Hepatic stellate cell (primary cell): ENCODE measurements at places on chromosomes 16 and 17.
A peak's percentile ranks its signal among the peaks of the same experiment; 100 is the strongest.

- DNase-seq: peak; percentile 32
These were observed 209.6 kb upstream of the CACNG5 start for GRCh38 chr17:66625311-66625767.

DNA sequence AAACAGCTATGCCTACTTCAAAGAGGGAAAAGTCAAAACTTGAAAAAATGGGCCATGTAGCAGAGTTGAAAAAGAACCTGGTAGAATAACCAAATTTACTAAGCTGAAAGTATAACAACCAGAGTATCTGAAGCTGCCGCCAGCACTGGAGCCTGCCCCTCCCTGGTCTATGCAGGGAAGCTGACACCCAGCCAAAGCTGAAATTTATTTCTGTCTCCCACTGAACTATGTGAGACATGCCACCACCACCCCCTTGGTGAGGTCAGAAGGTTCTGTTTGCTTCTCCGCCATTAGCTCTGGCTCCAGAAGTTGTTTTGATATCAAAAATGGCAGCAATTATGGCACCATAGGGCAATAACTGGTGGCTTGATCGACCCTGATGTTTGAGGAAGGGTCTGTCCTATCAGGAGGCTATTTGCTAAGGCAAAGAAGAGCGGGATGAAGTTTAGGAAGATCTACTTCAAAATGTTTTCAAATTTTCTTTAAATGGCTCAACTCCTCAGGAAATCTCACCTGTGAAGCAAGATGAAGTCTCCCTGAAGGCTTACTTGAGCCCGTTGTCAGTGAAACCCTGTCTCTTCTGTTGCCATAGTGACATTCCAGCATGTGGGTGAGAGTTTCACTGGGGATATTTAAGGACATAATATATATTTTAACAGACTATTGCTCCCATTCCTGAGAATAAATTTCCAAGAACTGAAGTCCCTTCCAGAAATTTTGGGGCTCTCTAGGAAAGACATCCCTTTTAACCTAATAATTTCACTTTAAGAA is 122.0 kb downstream of the COPRS start:
- DNase-seq: no peak

GRCh38 chr16:58644765-58645487 is 15.3 kb upstream of the CNOT1 start:
- no peak for DNase-seq

- no peak for DNase-seq
These were observed 10.7 kb upstream of the CENPV start for GRCh38 chr17:16363749-16364536.
